NCI-H526 (cell line): ENCODE measurements at places on chromosomes 6 and 20.
A peak's percentile ranks its signal among the peaks of the same experiment; 100 is the strongest.

GRCh38 chr6:46000905-46001304, 14.8 kb downstream of the CLIC5 start:
- DNase-seq: no peak

- no peak for DNase-seq
Observed at GRCh38 chr20:38283236-38283635, 20.7 kb upstream of the BPI start.

- DNase-seq: no peak
Observed at GRCh38 chr6:3273707-3274521, 15.2 kb downstream of the PSMG4 start.

DNA sequence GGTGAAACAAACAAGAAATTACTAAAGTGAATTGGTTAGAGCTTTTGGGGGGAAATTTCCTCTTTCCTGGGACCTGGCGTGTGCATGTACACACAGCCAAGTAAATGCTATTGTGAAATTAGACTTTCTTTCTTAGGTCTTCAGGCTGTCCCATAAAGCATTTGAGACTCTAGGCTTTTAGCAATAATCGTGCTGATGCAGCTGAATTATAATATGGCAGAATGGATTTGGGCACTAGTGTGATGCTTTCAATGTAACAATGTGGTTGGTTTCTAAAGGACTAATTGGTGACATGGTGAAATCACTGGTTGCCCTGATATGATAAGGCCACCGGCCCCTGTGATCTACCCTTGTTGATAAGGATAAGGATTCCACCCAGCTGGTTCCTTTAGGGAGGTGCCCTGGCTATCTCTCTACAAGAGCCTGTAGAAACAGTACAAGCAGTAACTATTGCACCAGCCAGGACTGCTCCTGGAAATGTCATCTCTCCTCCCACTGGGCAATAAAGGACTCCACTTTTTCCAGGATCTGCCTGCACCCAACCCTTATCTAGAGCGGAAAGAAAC, 164.1 kb downstream of the TFAP2A start:
- no peak for DNase-seq

GRCh38 chr20:32612351-32613191, 27.4 kb upstream of the NOL4L start:
- no peak for DNase-seq

DNA sequence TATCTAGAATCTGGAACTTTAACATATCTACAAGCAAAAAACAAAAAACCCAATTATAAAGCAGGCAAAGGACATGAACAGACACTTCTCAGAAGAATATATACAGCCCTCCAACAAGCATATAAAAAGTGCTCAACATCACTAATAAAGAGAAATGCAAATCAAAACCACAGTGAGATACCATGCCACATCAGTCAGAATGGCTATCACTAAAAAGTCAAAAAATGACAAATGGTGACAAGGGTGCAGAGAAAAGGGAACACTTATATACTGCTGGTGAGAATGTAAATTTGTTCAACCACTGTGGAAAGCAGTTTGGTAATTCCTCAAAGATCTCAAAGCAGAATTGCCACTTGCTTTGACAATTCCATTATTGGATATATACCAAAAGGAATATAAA, 215.0 kb upstream of the EYS start:
- no peak for DNase-seq

DNA sequence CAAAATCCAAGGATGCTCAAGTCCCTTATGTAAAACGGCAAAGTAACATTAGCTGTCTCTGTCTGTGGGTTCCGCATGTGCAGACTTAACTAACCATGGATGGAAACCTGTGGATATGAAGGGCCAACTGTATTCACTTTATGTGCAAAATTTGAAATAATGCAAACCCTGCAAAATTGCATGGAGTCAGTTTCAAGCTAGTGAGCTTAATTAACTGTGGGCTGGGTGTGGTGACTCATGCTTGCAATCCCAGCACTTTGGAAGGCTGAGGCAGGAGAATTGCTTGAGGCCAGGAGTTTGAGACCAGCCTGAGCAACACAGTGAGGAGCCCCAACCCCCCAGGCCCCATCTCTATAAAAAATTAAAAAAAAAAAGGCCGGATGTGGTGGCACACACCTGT, 81.4 kb downstream of the ANKS1A start:
- no peak for DNase-seq

DNA sequence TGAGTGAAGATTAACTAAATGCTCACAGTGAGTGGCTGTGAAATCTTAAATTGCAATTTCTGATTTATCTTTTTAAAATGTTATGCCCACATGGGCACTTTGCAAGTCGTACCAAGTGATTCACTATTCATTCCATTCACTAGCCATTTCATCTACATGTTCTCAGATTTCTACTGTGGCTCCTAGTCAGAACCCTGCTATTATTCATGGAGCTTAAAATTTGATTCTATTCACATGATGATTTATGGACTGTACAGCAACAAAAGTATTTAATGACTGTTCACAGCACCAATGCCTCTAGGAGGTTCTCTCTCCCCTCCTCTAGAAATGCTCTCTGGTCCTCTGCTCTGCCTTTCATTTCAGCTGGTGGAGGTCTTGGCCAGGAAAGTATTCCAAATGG, 133.5 kb upstream of the MAP3K7 start:
- DNase-seq: no peak

- DNase-seq: no peak
Observed at GRCh38 chr6:1644516-1645060, 34.9 kb downstream of the FOXC1 start.

DNA sequence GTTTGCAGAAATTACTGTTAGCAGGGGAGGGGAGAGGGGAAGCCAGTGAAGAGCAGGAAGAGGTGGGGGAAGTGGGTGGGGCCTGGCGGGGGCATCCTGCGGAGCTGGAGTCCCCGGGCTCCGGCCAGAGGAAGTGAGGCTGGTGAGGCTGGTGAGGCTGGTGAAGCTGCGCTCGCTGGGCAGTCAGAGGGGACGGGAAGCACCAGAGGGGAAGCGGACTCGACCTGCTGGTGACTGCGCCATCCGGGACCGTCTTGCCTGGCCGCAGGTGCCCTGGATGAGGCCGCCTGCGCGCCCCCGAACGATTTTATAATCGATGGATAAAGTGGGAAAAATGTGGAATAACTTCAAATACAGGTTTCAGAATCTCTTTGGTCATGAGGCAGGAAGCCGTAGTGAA, 635.3 kb upstream of the MARCKS start:
- no peak for DNase-seq

GRCh38 chr6:134394208-134394607, 76.3 kb upstream of the SGK1 start:
- no peak for DNase-seq

GRCh38 chr6:11974089-11974488, 38.0 kb upstream of the HIVEP1 start:
- no peak for DNase-seq

DNA sequence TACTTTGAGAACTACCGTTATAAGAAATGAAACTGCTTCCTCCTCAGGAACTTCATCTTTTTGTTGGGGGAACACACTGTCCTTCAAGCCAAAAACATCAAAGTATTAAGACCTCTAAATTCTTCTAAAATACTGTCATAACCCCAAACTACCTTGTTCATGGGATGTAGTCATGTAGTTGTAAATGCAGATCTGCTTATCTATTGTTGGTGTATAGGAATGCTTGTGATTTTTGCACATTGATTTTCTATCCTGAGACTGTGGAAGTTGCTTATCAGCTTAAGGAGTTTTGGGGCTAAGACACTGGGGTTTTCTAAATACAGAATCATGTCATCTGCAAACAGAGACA, 282.9 kb upstream of the RUNX2 start:
- DNase-seq: no peak

GRCh38 chr6:63773200-63773599, 137.6 kb downstream of the PHF3 start:
- no peak for DNase-seq

GRCh38 chr6:34524499-34524898, 31.6 kb downstream of the SPDEF start:
- DNase-seq: no peak

GRCh38 chr6:39287601-39288000, 26.6 kb downstream of the KCNK17 start:
- DNase-seq: no peak

- no peak for DNase-seq
Observed at GRCh38 chr6:105794239-105794638, 291.9 kb upstream of the PRDM1 start.

- DNase-seq: peak; percentile 37
Observed at GRCh38 chr6:70234561-70235236, 68.2 kb downstream of the COL9A1 start.

GRCh38 chr6:141359953-141360352, 772.8 kb upstream of the GJE1 start:
- DNase-seq: no peak

DNA sequence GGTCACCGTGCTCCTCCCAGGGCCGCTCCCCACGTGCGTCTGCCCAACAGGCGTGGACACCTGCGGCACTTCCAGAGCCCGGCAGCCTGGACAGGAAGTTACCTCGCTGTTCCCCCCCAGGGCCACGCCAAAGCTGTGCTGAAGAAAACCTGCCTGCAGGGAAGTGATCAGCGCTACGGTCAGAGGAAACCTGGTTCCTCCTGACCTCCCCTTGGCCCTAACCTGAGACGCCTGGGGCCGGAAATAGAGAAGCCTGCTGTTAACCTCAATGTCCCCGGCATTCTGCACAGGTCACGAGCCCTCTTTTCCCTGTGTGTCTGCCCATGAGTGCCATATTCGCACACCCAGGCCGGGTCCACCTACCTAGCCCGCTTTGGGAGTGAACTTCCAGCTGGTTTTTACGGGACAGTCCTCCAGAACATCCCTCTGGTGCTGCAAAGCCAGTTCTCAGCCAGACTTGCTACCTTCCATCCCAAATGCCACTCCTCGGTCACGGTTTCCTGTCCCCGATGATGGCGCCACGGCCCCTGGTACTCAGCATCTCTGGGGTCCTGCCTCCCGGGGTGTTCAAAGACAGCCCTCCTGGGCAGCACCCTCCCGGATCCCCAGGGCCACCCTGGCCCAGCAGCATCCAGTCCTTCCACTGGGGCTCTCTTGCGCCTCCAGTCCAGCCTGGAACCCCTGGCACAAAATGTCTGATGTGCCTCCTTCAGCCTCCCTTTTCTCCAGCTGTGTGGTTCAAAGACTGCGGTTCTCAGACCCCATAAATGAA, 12.0 kb upstream of the IRF4 start:
- no peak for DNase-seq

DNA sequence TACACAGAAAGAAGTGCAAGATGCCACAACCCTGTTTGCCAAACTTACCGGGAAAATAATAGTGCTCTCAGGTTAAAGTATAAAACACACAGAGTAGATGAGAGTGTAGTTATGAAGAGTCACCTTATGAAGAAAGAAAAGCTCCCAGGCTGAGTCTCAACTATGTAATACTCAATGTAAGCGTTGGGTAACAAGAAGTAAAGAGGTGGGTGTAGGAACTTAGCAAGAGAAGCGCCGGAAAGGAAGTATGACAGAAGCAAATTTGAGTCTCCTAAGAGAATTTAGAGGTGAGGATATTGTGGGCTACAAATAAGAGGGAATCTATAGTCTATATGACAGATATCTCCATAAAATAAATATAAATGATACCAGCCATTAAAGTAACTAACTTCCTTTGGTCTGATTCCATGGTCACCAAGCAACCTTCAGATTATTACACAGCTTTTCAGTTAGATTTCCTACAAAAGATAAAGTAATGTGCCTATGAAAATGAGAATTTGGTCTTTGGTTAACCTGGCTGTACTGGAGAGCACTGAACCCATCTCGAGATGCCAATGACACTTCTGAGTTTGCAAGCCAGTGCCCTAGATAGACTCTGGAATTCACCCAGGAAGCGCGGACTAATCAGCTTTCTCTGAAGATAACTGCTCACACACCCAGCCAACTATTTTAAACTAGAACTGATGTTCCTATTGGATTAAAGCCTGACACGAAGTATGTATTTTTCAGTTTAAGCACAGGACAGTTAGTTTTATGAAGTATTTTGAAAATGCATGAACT, 1.8 kb downstream of the TUBE1 start:
- DNase-seq: no peak

GRCh38 chr6:83083476-83083875, 16.0 kb downstream of the DOP1A start:
- no peak for DNase-seq

DNA sequence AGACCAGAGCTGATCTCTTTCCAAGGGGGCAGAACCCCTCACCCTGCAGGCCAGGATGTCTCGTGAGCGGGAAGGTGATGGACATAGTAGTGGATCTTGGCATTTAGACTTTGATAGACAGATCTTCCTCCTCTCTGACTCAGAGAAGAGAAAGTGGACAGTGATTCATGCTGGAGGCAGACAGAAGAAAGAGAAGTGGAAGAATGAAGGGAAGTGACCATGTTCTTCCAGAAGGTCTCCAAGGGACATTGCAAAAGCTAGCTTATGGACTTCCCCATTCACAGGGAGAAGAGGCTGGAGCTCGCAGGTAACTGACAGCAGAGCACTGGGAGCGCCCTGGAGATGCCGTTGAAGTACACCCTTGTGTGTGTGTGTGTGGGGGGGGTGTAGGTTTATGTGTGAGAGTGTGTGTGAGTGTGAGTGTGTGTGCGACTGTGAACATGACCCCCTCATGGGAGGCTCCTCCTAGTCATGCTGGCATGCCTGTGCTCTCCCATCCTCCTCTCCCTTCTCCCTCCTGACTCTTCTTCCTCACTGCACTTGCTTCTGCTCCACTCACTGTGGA, 8.0 kb upstream of the RAET1L start:
- no peak for DNase-seq

GRCh38 chr6:148203970-148204369, 138.7 kb upstream of the SASH1 start:
- peak; percentile 92 for DNase-seq

- DNase-seq: no peak
Observed at GRCh38 chr20:3465301-3465700, 5.5 kb upstream of the ATRN start.

DNA sequence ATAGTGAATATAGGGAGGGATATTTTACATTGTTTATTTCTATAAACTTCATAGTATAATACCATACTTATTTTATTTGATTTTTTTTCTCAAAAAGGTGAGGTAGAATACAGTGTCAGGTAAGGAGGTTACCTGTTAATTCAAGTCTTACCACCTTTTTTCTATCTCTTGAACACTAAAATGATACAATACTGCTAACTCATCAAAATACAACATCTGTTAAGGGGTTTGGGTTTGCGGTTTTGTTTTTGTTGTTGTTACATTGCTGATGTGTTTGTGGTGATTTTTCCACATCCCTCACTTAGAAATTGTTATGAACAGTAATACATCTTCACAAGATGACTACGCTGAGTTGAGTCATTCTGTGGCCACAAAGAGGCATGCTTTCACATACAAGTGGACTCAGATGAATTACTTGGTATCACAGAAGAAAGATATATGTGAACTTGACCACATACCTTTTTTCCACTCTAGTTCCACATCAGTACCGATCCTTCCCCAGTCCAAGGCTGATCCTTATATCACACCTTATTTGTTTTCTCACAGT, 139.4 kb upstream of the ID4 start:
- no peak for DNase-seq

GRCh38 chr20:36092398-36093024, 62.0 kb upstream of the EPB41L1 start:
- DNase-seq: peak; percentile 65

GRCh38 chr20:32278199-32278643, 770 bp downstream of the KIF3B start:
- DNase-seq: no peak

- peak; percentile 59 for DNase-seq
Observed at GRCh38 chr6:29705389-29706231, 17.6 kb upstream of the HLA-F start.

- DNase-seq: no peak
Observed at GRCh38 chr6:143884216-143884900, 20.1 kb downstream of the ZC2HC1B start.

GRCh38 chr6:37259191-37259590, 1.2 kb upstream of the TMEM217 start:
- no peak for DNase-seq

- DNase-seq: no peak
Observed at GRCh38 chr6:28081486-28081751, 1.1 kb downstream of the ZNF165 start.
